Activated CD4-positive, alpha-beta T cell treated with anti-CD3 and anti-CD28 coated beads, Interleukin-2, Interleukin-6, amounts not matched to agents 100 ng/mL and 50 ng/mL, durations not matched to agents 16 hours and 8 hours (primary cell): ENCODE measurements at places on chromosomes 4 and X.
A peak's percentile ranks its signal among the peaks of the same experiment; 100 is the strongest.

GRCh38 chr4:152488246-152488645, 47.6 kb downstream of the FBXW7 start:
- DNase-seq = no peak

DNA sequence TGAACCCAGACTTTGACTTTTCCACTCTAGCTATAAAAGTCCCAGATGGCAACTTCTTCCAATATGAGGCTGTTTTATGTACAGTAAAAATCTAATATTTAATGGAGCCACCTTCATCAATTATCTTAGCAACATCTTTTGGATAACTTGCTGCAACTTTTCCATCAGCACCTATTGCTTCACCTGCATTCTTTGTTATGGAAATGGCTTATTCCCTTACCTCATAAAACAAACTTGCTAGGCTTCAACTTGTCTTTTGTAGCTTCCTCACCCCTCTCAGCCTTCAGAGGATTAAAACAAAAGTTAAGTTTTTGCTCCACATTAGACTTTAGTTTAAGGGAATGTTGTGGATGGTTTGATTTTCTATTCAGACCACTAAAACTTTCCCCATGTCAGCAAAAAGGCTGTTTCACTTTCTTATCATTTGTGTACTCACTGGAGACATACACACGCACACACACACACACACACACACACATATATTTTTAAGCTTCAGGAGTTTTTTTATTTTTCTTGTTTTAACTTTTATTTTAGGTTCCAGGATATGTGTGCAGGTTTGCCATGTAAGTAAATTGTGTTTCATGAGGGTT, 1296.1 kb upstream of the PABPC4L start:
- DNase-seq = no peak

DNA sequence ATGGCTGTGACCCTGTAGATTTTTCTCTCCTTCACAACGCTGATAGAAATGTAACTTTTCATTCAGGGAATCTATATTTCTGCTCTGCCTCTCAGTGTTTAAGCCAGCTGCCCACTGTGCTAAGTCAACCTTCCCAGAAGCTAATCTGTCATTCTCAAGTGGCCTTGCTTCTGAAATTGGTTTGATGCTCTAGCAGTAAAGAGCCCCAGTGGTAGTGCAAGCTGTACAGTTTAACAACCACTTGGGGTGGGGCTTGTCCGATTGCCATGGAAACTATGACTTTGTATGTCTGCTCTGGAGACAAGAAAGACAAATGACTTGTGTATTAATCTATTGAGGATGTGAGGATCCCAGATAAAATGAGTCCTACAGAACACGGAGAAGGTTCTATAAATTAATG, 620.9 kb upstream of the GALNT7 start:
- DNase-seq = no peak

DNA sequence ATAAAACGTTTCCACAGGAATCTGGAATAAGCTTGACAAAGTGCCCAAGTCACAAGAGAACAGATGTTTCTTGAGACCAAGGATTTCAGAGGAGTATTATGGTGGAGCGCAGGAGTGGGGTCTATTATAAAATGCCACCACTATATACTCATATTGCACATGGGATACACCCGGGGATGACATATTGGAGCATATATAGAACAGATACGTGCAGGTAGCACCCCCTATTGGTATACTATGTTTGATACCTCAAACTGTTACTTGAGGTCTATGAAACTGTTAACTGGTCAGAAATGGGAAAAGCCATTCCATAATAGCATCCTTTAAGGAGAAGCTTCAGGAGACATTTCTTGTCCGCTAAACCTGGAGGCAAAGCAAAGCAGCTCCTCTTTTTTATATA, 86.0 kb downstream of the PCYT1B start:
- DNase-seq = peak; percentile 41

DNA sequence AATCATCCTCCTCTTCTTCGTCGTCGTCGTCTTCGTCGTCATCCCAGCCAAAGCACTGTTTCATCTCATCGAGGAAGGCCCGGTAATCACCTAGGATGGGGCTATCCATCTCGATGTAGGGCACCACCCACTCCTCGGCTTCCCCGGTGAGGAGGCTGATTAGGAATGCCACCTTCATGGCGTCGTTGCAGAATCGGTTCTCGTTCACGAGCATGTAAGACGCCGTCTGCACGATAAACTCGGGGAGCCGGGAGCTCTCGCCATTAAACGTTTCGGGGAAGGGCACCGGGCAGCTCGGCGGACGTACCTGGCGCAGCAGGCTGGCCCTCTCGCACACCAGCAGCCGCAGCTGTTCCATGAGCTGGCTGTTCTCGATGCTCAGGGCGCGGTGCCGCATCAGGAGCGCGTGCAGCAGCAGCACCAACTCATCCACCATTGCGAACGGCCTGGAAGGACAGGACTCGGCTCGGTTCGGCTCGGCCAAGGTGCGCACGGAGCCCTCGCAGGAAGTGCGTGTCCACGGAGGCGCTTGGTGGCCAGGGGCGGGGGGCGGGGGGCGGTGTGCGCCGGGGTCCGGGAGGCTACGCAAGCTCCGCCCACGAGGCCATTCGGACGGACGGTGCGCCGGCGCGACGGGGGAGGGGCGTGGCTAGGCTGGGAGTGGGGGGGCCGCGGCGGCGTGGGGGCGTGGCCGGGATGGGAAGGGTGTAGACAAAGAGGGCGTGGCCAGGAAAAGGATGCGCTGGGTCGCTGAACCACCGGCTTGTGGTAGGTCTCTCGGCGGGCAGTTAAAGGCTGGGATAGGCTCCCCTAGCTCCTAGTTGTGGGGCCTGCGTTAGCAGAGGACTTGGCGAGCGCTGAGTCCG, at the start of gene LDOC1:
LDOC1 (minus strand) TSS at position 544 of the 866 bp plus-strand sequence; CDS start at position 436, 108 bp downstream.
- DNase-seq = peak; percentile 84

DNA sequence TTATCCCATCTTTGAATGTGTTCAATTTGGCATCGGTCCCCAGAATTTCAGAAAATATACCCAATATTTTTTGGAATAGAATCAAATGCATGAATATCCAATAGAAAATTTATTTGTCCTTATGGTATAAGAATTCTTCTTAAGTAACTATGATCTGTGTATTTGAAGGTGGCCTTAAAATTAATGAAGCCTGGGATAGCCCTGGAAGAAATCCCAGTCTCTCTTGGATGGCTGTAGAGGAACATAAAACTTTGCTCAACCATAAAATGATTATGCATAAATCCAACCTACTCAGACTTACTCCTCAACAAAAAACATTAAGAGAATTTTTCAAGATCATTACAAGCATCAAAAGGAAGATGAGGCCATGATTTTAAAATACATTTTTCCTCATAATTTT, 269.4 kb upstream of the SMIM31 start:
- no peak for DNase-seq

GRCh38 chr4:5735463-5735862, 24.5 kb downstream of the EVC start:
- DNase-seq = no peak

DNA sequence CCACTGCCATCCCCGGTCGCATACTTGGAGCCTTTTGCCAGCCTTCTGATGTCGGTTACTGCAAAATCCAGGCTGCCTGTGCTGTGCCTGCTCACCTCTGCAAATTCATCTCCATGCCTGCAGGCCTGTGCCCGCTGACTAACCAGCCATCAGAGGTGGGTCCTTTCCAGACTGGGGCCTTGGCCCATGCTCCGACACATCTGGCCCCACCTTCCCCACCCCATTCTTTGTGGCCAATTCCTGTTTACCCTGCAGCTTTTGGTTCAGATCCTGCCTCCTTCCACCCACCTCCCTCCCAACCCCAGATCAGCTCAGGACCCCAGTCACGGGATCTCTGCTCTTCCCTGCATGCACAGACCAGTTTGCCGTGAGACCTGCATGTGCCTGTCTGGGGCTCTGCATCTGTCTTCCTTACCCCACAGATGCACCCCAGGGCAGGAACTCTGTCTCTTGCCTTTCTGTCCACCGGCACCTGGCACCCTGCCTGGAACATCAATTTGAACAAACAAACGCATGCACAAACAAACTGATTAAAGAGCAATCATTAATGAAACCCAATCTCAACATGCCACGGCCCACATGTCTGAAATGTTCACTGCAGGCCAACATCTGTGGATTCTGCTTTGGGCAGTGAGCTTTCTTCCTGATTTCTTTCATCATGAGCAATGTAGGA, 112.8 kb upstream of the PSAPL1 start:
- no peak for DNase-seq

DNA sequence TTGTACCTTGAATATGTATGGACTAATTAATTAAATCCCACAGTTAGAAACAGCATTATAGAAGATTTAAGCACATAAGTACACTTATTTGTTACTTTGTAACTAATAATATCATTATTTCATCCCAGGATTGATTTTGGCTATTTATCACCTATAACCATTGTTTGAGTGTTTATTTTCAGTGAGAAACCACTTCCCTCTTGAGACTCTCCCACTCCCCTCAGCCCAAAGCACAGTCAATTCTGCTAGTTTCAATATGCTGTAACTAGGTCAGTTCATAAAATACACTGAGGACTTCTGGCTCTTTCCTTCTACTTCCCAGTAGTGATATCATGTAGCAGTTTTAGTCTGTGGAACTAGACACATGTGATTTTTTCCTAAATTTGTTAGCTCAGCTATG, 16.3 kb downstream of the OFD1 start:
- peak; percentile 32 for DNase-seq

GRCh38 chr4:149914119-149915115, 98.8 kb upstream of the IQCM start:
- DNase-seq = peak; percentile 55

DNA sequence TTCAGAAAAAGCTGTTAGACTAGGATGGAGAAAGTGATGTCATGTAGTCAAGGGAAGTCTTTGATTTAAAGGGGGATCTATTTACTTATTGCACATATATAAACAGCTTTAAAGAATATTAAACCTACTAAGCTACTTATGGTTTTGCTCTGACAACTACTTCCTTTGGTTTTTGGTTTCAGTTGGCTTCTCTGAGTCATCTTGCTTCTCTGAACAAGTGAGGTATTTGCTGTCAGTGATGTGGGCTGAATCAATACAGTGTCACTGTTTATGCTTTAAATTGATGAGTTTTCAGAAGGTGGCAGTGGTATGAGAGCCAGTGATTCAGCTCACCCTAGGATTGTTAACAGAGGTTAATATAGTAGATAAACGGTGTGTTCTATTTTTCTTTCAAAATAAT, 75.1 kb downstream of the CEP44 start:
- DNase-seq = peak; percentile 84

DNA sequence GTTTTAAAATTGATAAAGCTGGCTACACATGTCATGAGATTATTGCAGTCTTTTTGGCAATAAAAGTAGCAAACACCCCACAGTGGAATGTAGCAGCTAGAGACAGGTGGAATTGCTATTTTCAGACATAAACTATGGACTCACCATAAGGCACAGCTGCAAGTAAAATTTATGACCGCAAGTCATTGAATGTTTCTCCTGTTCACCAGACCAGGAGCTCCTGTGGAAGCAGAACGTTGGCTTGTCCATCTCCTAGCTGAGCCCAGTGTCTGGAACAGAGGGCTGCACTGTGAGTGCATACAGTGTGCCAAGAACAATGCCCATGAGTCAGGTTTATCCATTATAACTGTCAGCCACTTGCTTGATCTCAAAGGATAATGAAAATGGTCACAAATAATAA, 538.2 kb downstream of the INPP4B start:
- no peak for DNase-seq

DNA sequence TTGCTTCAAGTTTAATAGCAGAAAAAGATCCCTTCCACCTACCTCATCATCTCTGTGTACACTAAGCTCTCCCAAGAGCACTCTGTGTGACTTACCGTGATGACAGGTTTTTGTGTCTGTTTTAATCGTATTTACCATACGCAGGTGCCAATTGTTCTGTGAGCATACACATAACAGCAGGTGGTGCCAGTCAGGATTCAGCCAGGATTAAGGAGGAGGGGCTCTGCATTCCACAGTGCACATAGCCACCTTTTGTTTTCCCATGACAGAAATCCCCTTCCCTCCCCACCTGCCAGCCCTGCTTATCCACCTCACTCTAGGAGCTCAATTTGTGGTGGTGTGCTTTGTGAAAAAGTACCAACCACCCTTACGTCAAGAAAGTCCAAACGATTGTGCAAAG, 14.8 kb downstream of the ANK2 start:
- no peak for DNase-seq

DNA sequence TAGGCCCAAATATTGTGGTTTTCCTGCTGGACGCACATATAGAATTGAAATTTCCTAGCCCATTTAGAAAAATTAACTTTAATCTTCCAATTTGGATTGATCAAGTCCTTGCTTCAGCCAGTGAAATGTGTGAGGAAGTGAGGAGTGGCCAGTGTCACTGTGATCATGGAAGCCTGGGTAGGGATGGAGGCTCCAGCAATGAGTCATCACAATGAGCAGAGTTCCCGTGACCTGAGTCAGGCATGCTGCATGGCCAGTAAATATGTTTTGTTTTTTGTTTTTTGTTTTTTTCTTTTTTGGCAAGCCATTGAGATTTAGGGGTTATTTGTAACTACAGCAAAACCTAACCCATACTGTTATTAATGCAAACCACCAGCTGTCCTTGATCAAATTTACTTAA, 52.1 kb downstream of the IDS start:
- no peak for DNase-seq

DNA sequence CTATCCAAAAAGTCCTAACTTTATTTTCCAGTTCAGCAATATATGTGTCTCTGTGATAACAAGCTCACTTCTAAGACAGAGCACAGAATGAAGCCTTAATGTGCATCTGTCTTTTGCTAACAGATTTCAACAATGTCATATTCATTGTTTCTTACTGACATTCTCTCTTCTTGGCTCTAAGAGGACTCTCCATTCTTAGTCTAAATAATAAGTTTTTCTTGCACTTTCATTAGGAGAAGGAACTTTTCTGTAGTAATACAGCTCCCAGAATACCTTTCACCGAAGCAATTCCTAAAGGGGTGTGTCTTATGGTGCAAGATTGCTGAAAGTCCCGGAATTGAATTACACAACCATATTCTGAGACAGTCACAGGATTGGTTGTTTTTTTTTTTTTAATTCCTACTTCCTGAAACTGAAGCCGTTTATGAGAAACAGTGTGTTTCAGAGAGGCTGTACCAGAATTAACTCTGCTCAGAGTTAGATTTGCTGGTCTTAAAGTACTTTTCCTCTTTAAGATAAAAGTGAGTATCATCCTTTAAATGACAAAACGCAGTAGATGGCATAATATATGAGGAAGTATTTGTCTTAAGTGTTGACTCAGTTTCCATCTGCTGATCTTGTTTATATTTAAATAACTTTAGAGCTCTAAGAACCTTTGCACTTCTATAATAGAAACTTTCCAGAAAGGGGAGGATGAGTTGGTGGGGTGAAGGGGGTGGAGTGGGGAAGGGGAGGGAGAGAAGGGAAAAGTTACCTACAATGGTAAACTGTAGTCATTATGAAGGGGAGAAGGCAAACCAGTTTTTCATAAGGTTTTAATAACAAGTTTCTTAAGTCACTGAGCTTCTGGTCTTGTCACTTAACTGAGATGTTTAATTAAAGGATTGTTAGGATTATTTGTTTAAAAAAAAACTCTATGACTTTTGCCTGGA, at the start of gene ALPK1:
ALPK1 (plus strand) TSS at position 421 of the 932 bp plus-strand sequence.
- peak; percentile 62 for DNase-seq
